ENCODE measurements at places on chromosomes 4 and X.
A peak's percentile ranks its signal among the peaks of the same experiment; 100 is the strongest.

- no peak overlapping the region for H3K27ac ChIP-seq
- no peaks in the 10 kb centered on the region for H3K36me3 ChIP-seq
- peaks cover under 1% of the 10 kb centered on the region for H3K4me1 ChIP-seq
- no peak overlapping the region for H3K4me3 ChIP-seq
- no peak for DNase-seq
Measured at GRCh38 chr4:122710434-122711308, 21.8 kb upstream of the BBS12 start.

DNA sequence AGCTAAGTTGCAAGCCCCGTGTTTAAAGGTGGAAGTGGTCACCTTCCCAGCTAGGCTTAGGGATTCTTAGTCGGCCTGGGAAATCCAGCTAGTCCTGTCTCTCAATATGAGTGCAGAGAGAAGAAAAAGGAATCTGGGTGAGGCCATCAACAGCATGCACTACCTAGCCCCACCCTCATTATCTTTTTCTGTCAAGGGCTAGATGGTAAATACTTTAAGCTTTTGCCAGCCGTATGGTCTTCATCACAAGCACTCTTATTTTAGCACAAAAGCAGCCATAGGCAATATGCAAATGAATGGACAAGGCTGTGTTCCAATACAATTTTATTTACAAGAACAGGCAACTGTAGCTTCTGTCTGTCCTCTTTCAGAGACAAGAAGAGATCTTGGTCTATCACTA is 282.9 kb downstream of the ZNF674 start:
- no peak for DNase-seq
- H3K4me3 ChIP-seq = no peak overlapping the region
- no peaks in the 10 kb centered on the region for H3K36me3 ChIP-seq

GRCh38 chr4:81913427-81913879 is 441.7 kb upstream of the RASGEF1B start:
- H3K4me1 ChIP-seq = no peaks in the 10 kb centered on the region
- DNase-seq = peak; percentile 72
- no peaks in the 10 kb centered on the region for H3K36me3 ChIP-seq
- no peaks in the 10 kb centered on the region for H3K27me3 ChIP-seq

- DNase-seq = no peak
- H3K27me3 ChIP-seq = no peaks in the 10 kb centered on the region
- no peaks in the 10 kb centered on the region for H3K36me3 ChIP-seq
- no peak overlapping the region for H3K4me3 ChIP-seq
- peak overlapping the region; percentile 80 for H3K27ac ChIP-seq
Measured at GRCh38 chr4:42637867-42638266, 19.0 kb downstream of the ATP8A1 start.

- H3K4me1 ChIP-seq = no peaks in the 10 kb centered on the region
- no peak overlapping the region for H3K4me3 ChIP-seq
- no peak for DNase-seq
- no peaks in the 10 kb centered on the region for H3K36me3 ChIP-seq
- H3K27ac ChIP-seq = no peak overlapping the region
Measured at GRCh38 chr4:123784626-123785025, 388.0 kb downstream of the SPRY1 start.
